ENCODE measurements at places on chromosomes 1 and 21.

DNA sequence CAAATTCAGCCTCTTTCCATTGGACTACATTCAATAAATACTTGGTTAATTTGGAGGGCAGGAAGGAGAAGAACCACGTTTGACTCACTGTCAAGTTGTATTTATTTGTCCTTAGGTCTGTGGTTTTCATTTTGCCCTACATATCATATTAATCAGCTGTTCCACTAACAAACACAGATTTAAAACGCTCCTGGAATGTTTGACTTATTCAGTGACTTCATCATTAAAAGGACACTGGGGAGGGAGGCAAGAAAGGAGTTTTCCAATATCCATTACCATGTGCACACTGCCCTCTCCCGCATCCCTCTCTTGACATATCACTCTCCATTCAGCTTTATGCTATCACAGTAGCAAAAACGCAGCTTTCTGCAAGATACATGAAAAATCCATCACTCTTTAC lies 98.2 kb upstream of the C1orf87 start:
- peak; percentile 69 for DNase-seq

DNA sequence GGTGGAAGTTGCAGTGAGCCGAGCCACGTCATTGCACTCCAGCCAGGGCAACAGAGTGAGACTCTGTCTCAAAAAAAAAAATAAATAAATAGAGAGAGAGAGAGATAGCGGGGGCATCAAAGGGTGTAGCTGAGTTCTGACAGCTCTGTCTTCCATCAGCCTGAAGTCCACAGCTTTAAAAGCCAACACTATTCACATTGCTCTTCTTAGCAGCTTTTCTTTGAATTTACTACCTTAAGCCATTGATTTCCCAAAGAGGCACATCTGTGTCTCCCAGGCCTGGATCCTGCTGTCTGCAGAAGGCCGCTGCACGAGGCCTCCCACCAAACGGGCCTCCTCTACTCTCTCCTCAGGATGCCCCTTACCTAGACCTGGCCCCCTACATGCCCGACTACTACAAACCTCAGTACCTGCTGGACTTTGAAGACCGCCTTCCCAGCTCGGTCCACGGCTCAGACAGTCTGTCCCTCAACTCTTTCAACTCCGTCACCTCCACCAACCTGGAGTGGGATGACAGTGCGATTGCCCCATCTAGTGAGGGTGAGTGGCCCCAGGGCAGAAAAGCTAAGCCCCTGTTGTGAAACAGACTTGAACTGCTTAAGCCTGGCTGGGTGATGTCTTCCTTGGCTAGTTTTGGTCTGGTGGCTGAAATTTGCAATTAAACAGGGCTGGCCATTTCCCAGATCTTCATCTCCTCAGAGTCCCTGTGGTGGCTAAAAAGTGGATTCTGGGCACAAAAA lies 16.5 kb upstream of the SLC25A34 start:
- no peak for DNase-seq

- no peak for DNase-seq
These were observed 25.2 kb upstream of the RABGAP1L start for GRCh38 chr1:174134003-174134659.

- DNase-seq, result no peak
These were observed 8.2 kb upstream of the SLC9A1 start for GRCh38 chr1:27163093-27163492.

- DNase-seq, result peak; percentile 65
These were observed 42.4 kb downstream of the CTNNBIP1 start for GRCh38 chr1:9867408-9868243.

- peak; percentile 9 for DNase-seq
These were observed 6.4 kb downstream of the PLPPR4 start for GRCh38 chr1:99270646-99271045.

GRCh38 chr1:237191403-237191802 lies 149.4 kb downstream of the RYR2 start:
- DNase-seq, result no peak

DNA sequence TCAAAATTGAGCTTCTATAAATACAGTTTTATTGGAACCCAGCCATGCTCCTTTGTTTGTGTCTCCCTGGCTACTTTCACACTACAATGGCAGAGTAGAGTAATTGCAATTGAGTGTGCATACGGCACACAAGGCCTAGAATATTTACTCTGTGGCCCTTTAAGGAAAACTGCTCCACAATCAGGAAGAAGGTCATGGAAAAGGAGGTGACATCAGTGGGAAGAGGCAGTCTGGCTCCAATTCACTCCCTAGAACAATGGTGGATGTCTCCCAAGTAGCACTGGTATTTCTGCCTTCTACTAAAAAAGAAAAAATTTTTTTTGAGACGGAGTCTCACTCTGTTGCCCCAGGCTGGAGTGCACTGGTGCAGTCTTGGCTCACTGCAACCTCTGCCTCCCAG lies 51.3 kb downstream of the KRTAP19-8 start:
- DNase-seq, result no peak

DNA sequence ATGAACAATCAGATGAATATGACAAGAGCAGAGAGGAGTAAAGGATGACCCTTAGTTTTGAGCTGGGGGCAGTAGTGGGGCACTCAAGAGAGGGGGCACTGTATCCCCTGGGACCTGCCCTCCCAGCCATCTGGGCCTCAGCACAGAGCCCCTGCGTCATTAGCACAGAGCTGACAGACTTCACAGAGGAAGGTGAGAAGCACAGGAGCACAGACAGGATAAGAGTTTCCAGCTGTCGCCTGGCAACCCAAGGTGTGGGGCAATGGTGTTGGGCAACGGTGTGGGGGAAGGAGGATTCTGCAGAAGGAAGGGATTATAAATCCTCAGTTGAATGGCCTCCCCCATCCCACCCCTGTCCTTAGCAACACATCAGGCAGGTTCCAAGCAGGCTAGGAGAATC lies 30.2 kb downstream of the RAB3B start:
- DNase-seq, result no peak

DNA sequence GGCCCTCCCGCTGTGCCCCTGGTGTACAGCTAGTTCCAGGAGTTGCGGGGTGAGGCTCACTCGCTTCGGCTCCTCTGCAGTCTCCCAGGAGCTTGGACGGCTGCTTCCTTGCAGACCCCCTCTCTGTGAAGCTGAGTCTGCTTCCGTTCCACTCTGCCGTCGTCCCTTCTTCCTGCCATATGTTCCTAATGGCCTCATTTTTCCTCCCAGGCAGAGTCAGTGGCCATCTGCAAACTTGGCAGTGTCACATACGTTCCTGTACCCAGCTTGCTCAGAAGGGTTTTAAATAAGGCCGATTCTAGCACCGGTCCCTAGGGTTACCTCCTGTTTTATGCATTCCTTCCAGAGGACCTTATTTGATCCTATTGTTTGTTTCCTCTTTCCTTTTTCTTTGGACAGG lies 21.3 kb downstream of the ACTL8 start:
- DNase-seq, result no peak

GRCh38 chr1:156842618-156843300 lies 16.2 kb downstream of the INSRR start:
- DNase-seq, result no peak

GRCh38 chr21:37873655-37874054 lies 42.6 kb downstream of the KCNJ6 start:
- DNase-seq, result peak; percentile 26

DNA sequence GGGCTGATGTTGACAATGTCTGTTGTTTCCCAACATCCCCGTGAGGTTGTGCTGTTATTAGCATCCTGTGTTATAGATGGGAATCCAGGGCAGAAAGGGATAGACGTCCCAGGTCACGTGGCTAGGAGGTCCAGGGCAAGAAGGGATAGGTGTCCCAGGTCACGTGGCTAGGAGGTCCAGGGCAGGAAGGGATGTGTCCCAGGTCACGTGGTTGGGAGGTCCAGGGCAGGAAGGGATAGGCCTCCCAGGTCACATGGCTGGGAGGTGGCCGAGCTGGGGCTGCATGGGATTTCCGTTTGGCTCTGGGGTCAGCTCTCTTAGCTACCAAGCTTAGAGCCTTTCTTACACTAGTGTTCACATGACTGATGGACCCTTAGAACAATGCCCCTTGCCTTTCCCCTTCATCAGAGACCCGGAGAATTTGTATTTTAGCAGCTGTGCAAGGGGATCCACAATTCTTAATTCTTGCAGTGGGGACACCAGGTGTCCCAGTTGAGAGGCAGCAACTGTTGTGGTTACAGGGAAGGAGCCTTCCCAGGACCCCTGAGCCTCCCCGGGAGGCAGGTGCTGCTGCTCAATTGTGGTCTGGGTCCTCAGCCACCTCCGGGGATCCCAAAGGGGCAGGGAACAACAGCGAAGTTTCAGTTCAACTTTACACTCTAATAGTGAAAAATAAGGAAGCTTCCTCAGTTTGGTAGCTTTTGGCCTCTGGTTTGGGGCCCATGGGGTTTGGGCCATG lies 69.2 kb downstream of the UMODL1 start:
- no peak for DNase-seq

GRCh38 chr1:17120962-17121837 lies 1.9 kb upstream of the PADI2 start:
- peak; percentile 66 for DNase-seq

GRCh38 chr1:89822999-89823628 lies 2.3 kb downstream of the LRRC8D start:
- DNase-seq, result peak; percentile 52

DNA sequence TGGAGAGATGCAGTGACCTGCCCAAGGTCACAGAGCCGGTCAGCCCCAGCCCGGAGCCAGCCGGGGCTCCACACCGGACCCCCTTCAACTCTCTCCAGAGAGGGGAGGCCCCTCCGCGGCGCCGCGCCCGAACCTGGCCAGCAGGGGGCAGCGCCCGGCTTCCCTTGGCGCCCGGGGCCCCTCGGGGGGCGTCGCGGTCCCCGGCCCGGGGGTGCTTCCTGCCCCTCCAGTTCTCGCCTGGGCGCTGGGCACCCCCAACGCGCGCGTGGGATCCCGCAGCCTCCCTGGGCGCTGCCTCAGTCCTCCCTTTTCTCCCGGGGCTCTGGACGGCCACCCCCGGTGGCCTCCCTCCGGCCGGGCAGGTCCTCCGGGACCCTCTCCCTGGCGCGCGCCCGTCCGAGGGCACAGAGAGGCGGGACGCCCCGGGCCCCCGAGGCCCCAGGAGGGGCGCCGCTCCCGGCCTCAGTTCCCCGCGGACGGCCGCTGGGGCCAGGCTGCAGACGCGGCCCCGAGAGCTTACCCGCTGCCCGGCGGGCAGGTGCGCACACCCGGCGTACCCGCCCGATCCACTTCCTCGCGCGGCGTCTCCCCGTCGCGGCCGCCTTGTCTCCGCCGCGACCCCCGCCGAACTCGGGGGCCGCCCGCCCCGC lies 406 bp downstream of the HTR1D start:
- DNase-seq, result no peak
